ENCODE measurements at places on chromosomes 12 and 14. TPM values are rescaled to one million over a fixed set of nuclear protein-coding genes. Genes with fewer than 3 reads are reported as not detected.

DNA sequence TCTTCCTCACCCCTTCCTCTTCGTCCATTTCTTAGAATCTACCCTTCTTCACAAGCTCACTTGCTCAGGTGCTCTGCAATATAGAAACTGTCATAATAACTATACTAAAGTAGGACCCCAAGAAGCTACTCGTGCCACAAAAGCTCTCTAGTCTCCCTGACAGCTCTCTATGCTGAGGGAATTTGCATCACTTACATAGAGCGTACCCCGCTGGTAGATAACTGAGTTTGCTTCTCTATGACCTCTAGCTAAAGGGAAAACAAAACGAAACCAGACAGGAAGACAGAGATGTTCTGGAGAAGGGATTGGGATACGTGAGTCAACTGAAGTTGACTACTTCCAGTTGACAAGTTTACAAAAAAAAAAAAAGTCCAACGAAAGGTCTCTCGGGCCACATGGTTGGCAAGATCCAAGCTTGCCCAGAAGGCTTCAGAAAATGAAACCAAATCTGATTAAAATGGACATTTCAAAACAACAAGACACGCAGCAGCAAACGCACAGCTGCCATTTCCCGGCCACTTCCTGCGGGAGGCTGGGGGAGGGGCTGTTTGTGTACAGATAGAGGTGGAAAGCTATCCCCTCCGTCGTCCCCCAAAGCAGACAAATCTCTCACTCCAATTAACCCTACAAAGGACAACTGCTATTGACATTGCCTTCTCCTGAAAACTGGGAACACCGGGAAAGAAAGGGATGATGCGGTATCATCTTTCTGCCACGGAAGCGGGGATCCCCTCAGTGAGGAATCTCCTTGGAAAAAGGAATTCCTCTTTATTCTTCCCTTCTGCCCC is 1.3 kb downstream of the BAZ2A start:
- DNase-seq = peak; percentile 42

DNA sequence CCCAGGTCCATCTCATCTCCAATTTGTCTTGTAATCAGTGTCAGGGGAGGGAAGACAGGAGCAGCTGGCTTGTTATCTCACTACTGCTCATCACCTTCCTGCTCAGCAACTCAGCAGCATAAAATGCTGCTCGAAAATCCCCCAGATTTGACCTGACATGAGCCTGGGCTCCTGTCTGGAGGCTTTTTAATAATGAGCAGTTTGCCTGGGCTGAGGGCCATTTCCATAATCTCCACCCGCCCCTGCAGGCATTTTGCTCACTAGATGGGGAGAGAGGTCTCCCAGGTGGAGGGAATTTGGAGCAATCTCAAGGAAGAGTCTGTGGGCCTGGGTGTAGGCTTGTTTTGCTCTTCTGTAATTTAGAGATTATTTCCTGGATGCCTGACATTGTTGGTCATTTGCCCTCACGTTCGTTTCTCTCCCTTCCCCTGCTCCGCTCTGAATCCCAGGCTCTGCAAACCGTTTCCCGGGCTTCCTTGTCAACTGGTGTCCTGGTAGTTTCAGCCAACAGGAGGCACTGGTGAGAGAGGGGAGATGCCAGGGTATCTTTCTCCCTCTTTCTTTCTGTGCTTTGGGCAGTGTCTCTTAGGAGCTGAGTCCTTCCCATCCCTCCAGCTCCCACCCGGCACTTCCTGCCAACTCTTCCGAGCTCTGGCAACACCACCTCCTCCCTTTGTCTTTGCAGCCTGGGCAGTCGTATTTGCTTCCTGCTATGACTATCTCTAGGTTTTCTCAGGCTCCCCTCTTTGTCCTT is 299.2 kb downstream of the GLT1D1 start:
- no peak for DNase-seq

DNA sequence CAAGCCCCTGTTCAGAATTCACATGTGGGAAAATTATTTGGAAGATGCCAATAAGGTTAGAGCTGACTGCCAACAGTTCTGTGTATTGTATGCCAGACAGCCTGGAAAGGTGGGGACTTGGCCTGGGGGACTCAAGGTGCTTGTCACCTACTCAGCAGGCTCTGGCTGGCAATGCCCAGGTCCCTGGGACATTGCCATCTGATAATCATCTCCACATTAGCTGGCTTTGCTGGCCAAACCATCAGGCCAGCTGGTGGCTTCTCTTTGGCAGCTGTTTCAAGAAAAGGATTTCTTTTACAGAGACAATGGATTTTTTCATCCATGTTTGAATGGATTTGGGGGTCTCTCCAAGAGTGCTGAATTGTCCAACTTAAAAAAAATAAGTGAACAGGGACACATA is 165.2 kb downstream of the BRMS1L start:
- no peak for DNase-seq

TOMM20L gene
- total RNA-seq = 1.2 TPM

DNA sequence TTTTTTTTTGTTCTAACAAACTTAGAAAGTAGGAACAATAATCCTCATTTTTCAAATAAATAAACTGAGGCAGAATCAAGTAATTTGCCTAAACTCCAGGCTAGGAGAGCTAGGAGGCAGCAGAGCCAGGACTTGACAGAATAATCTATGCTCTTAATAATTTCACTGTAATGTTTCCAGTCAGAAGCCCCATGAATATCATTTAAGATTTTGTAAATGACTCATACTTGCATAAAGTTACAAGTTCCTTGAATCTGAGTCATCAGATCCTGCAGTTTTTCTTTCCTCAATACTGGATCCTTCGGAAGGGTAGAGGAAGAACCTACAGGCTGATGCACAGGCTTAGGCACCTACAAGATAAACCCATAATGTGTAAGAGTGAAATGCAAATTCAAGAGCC is 29.0 kb downstream of the CAPRIN2 start:
- DNase-seq = no peak

- no peak for DNase-seq
These were observed 80.0 kb downstream of the PRIMA1 start for GRCh38 chr14:93708311-93708734.

FGF6 gene
- total RNA-seq = not detected

OTX2 gene
- not detected for total RNA-seq

GRCh38 chr14:78367355-78367754 is 197.2 kb downstream of the NRXN3 start:
- no peak for DNase-seq

DNA sequence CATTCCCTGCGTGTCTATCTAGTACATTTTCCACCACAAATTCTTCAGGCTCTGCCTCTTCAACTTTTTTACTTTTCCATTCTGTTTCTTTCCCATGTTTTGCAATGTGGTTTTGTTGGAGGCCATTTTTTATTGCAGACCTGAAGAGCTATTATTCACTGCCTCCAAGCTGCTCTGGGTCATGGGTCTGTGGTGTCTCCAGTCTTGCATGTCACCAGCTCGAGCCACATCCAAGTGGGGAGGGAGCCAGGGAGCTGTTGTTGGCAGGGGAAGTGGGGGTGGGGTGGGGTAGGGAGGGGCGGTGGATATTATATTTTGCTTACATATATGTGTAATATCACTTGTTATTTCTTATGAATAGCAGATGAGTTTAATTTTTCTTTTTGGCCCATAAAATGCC is 69.1 kb downstream of the VEZT start:
- no peak for DNase-seq

DNA sequence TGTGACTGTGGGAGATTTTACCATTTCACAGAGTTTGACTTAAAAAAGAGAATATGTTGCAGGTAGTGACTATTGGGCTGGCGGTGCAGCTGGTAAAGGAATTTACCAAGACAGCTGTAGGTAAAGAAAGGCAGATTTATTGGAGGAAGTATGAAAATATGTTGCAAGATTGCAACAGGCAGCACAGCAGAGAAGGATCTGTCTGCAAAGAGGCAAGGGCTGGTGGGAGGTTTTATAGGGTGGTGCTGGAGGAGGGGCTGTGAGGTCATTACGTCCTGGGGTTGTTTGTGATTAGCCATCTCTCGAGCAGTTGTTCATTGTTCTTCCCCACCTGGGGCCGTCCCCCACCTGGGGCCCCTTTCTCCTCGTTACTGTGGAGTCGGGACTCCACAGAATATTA is 62.1 kb downstream of the ACACB start:
- DNase-seq = no peak

DNA sequence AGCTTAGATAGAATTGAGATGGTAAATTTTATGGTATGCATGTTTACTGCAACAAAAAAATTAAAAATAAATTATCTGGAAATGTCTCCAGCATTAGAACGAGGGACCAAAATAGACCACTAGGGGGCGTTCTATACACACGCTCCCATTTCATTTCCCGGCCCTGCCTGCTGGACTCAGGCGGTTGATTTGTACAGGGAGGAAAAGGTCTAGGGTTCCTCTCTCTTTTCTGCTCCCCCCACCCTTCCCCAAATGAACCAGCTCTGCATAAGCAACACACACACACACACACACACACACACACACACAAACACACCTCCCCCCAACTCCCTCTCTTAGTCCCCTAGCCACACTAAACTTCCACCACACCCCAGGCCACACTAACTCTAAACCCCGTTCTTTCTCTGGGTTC is 7.8 kb upstream of the DTX1 start:
- DNase-seq = peak; percentile 71

GRCh38 chr12:76533331-76533730 is 26.2 kb downstream of the OSBPL8 start:
- DNase-seq = no peak

SLC48A1 gene
- 34.3 TPM for total RNA-seq

DNA sequence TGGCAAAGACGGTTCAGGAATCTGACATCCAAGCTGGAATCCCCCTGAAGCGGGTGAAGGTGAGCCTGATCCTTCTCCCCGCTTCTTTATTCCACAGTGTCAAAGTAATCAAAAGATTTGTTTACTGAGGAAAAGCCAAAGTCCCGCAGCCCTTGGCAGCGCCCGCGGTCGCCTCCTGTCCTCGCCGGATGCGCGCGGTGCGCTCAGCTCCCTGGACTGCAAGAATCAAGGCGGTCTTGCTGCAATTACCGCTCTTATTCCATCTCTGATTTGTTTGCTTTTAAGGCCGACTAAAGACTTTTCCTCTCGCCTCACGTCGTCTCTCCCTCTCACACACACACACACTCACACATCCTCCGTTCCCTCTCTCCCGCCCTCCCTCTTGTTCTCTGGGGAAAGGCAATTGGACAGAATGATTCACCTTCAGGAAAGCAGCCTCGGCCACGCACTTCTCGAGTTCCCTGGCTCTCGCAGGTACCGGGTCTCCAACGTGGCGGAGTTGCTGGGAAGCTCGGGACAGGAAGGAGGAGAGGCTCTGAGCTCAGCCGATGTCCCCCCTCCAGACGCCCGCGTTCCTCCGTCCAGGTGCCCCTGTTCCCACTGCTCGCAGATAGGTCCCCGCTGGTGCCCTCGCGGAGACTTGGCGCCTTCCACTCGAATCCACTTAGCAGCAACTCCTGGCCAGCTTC is 68.6 kb upstream of the USP15 start:
- no peak for DNase-seq

DNA sequence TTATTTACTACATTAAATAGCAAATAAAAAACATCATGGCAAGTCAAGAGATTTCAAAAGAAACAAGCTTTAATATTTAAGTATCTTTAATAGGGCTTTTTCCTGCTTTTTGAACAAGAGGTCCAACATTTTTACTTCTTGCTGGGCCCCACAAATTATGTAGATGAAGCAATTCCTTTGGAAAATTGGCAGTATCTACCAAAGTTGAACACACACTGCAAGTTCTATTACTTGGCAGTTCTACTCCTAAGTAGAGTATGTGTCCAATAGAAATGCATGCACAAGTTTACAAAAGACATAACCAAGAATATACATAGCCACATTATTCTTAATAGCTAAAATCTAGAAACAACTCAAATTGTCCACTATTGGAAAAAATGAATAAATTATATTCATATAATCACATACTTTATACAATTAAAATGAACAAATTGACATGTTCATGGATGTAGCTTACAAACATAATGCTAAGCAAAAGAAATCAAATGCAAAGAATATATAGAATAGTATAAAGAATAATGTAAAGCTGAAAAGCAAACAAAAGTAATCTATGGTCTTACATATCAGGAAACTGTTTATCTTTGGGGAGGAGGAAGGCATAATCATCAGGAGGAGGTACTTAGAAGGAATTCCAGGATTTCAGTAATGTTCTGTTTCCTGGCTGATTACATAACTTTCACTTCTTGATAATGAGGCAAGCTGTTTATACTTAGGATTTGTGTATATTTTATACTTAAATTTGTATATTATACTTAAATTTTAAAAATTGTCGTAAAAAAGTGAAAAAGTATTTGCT is 6.5 kb upstream of the TMBIM4 start:
- DNase-seq = no peak

- DNase-seq = no peak
These were observed 1.5 kb upstream of the BDKRB2 start for GRCh38 chr14:96203116-96203515.

- peak; percentile 46 for DNase-seq
These were observed 11.1 kb downstream of the EXOC3L4 start for GRCh38 chr14:103105580-103106150.

DNA sequence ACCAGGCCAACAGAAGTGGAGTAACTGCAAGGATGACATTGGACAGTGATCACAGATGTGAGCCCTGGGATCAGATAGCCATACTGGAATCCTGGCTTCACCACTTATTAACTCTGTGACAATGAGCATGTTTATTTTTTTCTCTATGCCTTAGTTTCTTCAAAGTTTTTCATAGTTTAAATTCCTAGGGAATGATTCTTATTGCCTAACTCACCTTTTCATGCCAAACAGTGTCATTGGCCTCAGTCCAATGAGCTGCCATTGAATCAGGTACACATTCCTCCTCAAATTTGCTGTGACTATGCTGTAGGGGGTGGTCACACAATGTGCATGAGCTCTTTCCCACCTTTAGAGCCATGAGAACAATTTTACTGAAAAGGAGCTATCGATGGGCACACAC is 342.3 kb downstream of the SYT1 start:
- DNase-seq = no peak
